ENCODE measurements at places on chromosomes 16 and 17.
A peak's percentile ranks its signal among the peaks of the same experiment; 100 is the strongest.

GRCh38 chr16:20735490-20735889 lies 6.1 kb downstream of the THUMPD1 start:
- no peak for DNase-seq

- no peak for DNase-seq
These were observed 115.6 kb downstream of the GAS7 start for GRCh38 chr17:10082795-10083194.

DNA sequence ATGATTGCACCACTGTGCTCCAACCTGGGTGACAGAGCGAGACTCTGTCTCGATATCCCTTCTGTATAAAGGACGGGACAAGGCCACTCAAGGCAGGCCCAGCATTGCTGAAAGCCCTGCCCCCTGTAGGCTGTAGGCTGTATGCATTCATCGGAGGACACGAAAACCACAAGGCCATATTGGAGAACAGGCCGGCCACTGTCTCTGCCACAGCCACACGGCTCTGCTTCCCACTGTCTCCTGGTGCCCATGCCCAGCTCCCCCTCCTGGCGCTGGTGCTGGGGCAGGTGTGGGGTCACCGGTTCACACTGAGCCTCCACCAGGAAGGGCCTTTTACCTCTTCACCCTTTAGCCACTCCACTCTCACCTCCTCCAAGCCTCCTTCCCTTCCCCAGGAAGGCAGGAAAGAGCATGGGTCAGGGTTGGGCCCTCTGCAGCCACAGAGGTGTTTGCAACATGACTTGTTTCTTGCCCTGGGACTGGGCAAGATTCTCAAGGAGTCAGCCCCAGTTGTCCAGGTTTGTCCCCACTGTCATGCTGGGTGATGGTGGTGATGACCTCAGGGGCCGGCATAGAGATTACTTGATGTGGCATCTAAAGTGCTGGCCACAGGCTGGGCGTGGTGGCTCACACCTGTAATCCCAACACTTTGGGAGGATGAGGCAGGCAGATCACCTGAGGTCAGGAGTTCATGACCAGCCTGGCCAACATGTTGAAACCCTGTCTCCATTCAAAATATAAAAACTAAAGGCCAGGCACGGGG lies 5.3 kb upstream of the NTN3 start:
- no peak for DNase-seq

- DNase-seq = peak; percentile 100
These were observed at the start of the genes POLR3K and SNRNP25 for GRCh38 chr16:53346-54236. TSS of gene POLR3K (minus strand) at chr16:53608. CDS start at chr16:53586, 22 bp downstream. TSS of gene SNRNP25 (plus strand) at chr16:53828. CDS start at chr16:54017, 189 bp downstream.

DNA sequence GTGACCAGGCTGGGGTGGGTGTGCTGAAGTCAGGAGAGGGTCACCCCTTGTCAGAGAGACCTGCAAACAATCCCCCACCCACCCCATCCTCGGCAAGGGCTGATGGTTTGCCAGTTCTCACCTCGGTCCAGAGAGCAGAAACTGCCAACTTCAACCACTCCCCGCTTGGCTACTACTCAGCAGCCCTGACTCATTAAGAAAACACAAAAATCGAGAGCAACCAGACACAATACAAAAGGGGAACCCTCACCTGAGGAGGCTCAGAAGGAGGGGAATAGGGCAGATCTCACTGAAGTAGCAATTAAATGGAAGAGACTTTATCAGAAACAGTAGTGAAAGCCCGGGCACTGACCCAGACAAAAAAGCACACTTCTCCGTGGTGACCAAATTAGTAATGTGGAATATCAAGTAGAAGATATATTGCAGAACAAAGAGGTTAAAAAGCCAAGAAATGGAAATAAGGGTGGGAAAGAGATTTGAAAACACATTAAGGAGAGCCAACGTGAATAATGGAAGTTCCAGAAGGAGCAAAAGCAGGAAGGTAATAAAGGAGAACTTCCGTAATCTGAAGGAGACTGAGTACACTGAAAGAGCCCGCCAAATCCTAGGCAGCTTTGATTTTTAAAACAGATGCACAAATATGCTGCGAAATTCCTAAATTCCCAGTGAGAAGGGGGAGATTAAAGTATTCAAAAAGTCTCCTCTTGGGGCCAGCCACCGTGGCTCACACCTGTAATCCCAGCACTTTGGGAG lies 23.6 kb downstream of the CENPV start:
- DNase-seq = peak; percentile 49

GRCh38 chr16:49494474-49494873 lies 120.9 kb downstream of the C16orf78 start:
- DNase-seq = no peak

- DNase-seq = no peak
These were observed 312.5 kb downstream of the MAF start for GRCh38 chr16:79288066-79288465.

GRCh38 chr17:80978499-80979497 lies 12.8 kb upstream of the CHMP6 start:
- no peak for DNase-seq

DNA sequence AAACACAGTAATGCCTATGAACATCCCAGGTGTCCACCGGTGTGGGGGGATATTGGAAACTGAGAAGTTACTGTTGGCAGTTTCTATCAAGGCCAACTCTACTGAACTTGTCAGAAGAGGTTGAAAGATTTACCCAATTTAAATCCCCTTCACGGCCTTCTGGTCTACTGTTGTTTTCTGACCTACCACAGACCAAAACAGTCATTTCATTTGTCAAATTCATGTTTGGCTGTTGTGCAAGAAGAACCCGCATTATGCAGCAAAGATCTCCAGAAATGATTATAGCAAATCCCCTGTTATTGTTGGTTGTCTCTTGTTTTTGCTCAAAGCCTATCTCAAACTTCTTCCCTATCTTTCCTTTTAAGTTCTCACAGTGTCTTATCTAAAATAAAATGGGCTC lies 73.1 kb upstream of the MAF start:
- no peak for DNase-seq

DNA sequence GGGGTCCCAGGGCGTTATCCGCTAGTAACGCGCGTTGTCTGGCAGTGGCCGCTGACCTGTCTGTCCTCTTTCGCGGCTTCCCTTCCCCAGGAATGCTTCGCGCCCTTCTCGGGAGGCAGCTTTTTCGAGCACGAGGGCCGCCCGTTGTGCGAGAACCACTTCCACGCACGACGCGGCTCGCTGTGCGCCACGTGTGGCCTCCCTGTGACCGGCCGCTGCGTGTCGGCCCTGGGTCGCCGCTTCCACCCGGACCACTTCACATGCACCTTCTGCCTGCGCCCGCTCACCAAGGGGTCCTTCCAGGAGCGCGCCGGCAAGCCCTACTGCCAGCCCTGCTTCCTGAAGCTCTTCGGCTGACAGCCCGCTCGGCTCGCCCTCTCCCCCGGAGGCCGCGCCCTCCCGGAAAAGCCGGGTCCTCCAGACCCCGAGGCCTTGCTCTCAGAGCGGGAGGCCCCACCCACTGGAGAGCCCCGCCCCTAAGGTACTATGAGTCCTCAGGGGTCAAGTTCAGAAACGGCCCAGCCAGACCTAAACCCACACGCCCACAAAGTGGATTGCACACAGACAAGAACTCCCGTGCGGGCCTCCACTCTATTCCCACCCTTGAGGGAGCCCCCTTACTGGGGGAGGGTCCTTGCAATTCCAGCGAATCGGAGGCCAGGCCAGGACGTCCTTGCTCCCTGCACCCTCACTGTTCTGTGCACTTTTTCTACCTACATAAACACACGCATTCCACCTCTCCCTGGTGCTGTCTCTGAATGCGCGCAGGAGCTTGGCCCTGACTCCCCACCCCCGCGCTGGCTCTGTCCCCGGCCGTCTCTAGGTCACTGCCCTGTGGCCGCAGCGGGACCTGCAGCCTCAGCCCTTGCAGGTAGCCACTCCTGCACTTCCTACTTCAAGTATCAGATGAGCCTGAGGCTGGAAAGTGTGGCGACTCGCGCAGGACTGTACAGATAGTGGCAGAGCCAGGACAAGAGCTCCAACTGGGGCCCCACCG lies 5.4 kb upstream of the SLC5A2 start:
- no peak for DNase-seq

GRCh38 chr17:61144137-61144536 lies 255.5 kb upstream of the TBX2 start:
- DNase-seq = no peak

DNA sequence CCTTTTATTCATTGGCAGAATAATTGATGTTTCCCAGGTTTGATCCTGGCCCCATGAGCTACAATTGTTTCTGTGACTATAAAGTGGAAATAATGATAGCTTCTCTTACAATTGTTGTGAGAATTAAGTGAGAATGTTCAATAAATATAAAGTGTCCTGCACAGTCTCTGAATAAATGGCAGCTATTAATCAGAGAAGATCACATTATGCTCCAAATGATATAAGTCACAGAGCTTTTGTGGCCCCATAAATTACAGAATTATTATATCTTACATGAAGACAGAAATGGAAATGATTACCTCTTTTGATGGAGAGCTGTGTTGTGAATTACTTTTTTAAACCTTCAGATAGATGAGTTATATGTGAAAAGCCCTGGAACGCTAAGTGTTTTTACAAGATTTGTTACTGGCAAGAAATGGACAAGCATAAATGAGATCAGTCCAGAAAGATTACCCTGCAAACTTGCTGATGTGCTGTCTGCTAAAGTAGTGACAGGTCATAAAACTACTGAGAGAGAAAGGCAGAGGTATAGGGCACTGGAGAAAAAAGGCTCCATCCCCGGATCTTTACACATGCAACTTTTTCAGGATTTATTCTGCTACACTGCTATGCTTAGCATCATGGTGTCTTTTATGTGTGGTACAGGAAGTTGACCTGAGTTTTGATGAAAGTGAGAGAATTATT lies 750.9 kb upstream of the GOT2 start:
- DNase-seq = no peak

GRCh38 chr17:79028496-79029326 lies 4.7 kb downstream of the C1QTNF1 start:
- no peak for DNase-seq

- DNase-seq = no peak
These were observed 101.2 kb downstream of the WWOX start for GRCh38 chr16:78200623-78201096.

DNA sequence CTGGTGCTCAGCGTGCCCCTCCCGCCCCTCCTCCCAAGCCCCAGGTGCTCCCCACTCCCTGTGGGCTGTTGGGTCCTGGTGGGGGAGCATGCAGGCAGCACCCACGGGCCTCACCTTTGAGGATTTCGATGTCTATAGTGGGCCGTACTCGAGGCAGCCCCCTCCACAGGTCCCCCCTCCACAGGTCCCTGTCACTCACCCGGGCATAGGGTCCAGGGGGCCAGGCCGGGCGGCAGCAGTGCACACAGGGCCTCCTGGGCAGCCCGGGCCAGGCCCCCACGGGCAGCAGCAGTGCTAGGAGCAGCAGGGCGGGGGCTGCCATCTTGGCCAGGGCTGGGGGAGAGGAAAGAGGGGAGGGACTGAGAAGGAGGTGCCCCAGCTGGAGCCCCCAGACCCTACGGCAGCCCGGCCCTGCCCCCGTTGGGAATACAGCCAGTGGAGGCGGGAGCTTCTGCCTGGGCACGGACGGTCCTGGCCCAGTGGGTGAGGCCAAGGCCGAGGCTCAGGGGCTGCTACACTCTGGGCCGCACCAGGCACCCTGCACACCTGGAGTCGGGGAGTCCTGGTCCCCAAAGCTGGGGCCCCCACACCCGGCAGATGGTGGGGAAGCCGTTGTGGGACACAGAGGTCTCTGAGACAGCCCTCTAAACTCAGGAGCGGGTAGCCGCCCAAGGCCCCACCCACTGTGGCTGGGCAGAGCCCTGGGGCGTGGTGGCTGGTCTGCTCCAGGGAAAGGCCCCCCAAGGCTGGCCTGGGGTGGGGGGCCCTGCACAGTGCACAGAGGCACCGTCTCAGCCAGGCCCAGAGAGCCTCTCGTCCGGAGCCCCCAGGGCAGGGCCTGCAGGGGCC lies 1.2 kb downstream of the C1QTNF8 start:
- DNase-seq = no peak

DNA sequence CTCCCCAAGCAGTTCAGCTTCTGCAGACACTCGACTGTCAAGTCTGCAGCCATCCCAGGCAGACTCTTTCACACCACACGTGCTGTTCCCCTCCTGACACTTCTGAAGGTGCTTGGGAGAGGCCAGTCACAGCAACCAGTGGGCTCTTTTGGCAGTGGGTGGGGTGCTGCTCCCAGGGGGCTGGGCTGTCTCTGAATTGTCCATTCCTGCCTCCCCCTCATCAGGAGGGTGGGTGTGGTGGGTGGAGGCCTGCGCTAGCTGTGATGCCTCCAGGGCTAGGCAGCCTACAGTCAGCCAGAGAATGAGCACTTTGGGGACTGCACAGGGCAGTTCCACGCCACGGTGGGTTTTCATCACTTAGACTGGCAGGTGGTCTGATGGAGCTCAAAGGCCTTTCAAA lies 10.3 kb downstream of the STARD3 start:
- DNase-seq = no peak

DNA sequence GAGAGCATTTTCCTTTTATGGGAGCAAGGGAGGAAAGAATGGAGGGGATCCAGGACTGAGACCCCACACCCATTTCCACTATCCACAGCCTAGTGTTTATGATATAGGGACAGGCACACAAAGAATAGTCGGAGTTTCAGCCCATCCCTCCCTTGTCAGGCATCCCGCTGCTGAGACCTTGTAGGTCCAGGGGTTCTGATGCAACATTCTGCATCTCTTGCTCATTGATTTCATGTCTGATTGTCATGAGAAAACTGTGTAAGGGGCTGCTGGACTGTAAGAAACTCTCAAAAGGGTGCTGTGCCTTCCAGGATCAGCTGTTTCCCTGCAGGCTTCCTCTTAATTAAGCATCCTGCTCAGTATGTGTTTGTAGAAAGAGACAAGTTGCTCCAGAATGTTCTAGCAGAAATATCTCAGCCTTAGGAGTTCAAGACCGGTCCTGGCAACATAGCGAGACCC lies 5.3 kb upstream of the POLR3E start:
- DNase-seq = no peak

DNA sequence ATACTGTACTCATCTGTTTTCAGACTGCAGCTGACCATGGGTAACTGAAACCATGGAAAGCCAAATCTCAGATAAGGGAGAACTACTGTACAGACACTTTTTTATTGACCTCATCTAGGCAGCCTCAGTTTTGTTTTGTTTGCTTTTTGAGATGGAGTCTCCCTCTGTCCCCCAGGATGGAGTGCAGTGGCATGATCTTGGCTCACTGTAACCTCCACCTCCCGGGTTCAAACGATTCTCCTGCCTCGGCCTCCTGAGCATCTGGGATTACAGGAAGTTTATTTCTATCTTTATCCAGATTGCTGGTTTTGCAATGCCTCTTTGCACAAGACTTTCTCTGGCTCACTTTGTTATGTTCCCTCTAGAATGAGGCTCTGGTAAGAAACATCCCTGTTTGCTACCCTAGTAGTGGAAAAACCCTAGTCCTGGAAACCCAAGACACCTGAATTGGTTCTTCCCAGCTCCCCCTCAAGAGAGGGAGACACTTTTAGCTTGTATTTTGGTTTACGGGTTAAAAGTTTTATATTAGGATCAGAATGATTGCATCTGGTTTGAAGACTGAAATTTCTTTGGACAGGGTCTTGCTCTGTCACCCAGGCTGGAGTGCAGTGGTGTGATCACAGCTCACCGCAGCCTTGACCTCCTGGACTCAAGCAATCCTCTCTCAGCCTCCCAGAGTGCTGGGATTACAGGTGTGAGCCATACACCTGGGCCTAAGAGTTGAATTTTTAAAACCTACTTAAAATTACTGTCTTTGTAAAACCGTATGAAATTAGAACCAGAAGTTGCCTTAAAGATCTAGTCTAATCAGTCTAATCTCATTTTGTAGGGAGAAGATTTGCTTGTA lies 38.9 kb downstream of the ZNF207 start:
- no peak for DNase-seq

All from AG08396 (cell line).